ENCODE measurements at places on chromosomes 1 and 21. TPM values are rescaled to one million over a fixed set of nuclear protein-coding genes. Genes with fewer than 3 reads are reported as not detected.

GRCh38 chr1:37605806-37606474, 10.2 kb upstream of the GNL2 start:
- no peak for ATAC-seq

- ATAC-seq, result no peak
Measured at GRCh38 chr21:42057851-42058437, 13.2 kb upstream of the UMODL1 start.

PGBD5 gene
- total RNA-seq, result 6.4 TPM

DNA sequence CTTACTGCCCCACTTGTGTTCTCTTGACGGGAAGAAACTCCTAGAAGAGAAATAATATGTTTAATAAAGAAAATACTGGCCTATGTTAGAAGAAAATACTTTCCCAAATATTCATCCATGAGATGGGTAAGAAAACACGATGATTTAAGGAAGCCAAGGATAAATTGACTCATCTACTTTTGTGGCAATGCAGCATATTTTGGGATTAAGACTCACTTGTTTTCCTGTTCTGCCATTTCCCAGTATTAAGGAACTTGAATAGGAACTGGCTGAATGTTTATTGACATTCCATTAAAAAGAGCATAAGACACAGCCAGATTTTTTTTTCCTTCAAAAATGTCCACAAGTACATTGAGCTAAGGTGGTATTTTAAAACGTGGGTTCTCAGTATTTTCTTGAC, 10.9 kb upstream of the ADAMTS5 start:
- no peak for ATAC-seq

DNA sequence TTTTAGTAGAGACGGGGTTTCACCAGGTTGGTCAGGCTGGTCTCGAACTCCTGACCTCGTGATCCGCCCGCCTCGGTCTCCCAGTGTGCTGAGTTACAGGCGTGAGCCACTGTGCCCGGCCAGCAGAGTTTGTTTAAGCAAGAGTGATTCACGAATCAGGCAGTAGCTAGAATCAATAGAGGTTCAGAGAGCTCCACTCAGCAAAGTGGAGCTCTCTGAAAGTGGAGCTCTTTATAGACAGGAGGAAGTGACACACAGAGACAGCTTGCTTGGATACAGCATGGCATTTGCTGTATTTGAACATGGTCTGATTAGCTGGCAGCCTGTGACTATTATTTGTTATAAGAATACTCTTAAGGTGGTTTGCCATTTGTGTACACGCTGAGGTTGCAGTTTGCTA, 27.1 kb upstream of the CD34 start:
- peak; percentile 35 for ATAC-seq
